Fibroblast of lung (primary cell): ENCODE measurements at places on chromosomes 5 and 9.
A peak's percentile ranks its signal among the peaks of the same experiment; 100 is the strongest.

DNA sequence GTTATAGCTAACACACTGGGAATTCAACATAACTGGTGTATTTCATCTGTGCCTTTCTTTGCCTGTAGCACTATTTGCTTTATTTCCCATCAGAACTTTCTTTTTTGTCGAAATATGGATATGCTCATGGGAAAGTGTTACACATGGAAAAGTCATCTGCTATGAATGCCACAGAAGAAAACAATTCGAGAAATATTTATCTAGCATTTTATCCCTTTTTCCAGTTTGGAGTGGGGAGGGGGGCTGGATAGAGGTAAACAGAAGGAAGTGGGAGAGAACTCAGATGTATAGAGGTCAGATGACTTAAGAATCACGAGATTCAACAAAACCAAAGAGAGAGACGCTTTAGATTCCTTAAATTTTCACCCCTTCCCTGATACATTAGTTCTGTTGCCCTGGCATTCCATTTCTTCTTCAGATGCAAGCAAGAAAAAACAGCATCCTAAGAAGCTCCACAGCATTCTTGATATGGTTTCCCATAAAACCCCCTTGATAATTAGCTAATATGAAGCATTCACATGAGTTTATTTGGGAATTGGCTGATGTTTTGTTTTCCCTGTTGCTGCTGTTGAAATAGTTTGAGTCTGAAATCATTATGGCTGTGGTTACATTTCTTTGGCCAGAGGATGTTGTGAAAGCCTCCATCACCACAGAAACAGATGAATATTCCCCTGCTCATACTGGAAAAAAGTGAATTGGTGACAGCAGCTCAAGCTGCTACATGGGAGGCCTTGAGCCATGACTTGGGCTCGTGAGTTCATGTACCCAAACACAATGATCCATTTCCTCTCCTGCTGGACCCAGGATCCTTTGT, 335.8 kb upstream of the DAB2 start:
- peak; percentile 97 for DNase-seq

- DNase-seq = no peak
Observed at GRCh38 chr5:137152616-137153015, 346.5 kb downstream of the SPOCK1 start.

GRCh38 chr9:11045589-11045988, 432.8 kb upstream of the PTPRD start:
- DNase-seq = no peak

- DNase-seq = no peak
Observed at GRCh38 chr9:137738703-137739102, 119.9 kb downstream of the EHMT1 start.

GRCh38 chr5:56910210-56910965, 992 bp downstream of the SETD9 start:
- DNase-seq = peak; percentile 52

GRCh38 chr5:168477060-168477459, 9.2 kb upstream of the RARS1 start:
- peak; percentile 90 for DNase-seq

DNA sequence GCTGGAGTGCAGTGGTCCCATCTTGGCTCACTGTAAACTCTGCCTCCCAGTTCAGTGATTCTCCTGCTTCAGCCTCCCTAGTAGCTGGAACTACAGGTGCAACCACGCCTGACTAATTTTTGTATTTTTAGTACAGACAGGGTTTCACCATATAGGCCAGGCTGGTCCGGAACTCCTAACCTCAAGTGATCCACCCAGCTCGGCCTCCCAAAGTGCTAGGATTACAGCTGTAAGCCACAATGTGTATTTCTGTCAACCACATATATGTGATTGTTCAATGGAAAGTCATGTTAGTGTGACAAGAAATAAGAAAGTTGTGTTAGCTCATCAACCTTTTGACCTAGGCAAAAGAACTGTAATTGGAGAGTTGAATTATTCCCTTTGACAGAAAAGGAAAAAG, 677.1 kb upstream of the CHD1 start:
- no peak for DNase-seq

GRCh38 chr9:34907044-34907443, 51.0 kb upstream of the PHF24 start:
- DNase-seq = no peak
